Activated naive CD8-positive, alpha-beta T cell treated with anti-CD3 and anti-CD28 coated beads, Interleukin-2, amount 10 ng/mL, durations not matched to agents 7 days and 5 days (primary cell): ENCODE measurements at places on chromosomes 12 and 14.

- no peak for DNase-seq
Observed at GRCh38 chr12:71763677-71764379, 9.2 kb downstream of the RAB21 start.

DNA sequence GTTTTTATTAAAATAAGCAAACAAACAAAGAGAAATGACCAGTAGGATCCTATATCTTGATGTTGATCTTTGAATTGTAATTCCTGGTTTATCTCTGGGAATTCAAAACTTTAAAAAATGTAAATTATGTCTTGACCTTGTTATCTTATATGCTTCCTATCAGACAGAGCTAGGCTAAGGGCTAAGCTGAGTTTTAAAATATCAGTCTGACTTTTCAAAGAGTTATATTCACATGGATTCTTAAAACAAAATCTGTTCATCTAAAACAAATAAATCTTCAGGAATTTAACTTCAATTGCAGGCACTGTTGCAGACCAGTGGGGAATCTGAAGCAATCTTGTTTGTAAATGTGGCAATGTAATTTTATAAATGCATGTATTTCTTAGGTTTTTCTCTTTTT is 1144.1 kb downstream of the LRFN5 start:
- no peak for DNase-seq

DNA sequence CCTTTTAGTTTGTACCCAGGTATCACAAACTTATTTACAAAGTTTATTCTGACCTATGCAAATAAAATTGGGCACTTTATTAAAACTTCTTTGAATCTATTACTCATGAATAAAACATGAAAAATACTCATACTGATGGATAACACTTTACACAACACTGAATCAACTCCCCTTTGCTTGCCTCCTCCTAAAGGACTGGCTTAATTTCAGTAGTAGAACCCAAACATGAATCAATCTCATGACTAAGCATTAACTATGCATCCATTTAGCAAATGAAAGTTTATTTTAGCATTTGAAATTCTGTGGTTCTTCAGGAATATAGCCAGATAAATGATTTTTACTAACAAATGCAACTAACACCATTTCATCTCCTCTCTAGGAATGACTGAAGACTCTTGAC is 32.4 kb downstream of the DENND5B start:
- no peak for DNase-seq

DNA sequence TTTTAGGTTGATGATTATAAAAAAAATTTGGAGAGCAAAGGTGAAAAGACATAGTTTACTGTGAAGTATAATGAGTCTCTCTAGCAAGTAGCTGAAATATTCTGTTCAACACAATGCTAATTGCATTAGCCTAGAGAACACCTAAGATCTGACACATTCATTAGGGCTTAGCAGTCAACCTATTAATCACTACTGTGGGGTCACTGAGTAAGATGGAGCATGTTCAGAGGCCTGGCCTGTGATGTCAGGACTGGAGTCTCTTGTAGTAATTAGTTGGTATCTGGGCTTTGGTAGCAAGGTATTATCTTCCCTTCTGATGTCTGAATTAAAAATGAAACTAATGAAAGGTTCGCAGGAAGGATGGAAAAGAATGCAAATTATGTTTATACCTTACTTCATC is 112.7 kb downstream of the SLC16A7 start:
- DNase-seq, result no peak

DNA sequence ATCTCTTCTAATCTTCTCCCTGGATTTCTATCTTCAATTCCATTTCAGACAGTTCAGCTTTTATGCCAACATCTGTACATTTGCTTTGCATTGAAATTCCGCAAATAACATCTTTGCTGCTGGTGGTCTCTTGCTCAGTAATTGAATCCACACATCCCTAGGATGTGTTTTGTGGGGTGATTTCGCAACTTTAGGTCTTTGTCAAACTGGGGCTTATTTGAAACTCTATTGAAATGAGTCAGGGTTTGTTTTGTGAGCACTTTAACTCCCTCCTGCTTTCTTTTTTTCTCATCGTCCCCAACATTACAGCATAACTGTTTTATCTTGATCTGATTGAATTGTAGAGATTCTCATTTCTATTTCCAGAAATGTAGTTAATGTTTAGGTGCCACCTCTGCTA is 404.3 kb downstream of the NPAS3 start:
- no peak for DNase-seq
